ENCODE measurements at places on chromosomes 1 and 21.

DNA sequence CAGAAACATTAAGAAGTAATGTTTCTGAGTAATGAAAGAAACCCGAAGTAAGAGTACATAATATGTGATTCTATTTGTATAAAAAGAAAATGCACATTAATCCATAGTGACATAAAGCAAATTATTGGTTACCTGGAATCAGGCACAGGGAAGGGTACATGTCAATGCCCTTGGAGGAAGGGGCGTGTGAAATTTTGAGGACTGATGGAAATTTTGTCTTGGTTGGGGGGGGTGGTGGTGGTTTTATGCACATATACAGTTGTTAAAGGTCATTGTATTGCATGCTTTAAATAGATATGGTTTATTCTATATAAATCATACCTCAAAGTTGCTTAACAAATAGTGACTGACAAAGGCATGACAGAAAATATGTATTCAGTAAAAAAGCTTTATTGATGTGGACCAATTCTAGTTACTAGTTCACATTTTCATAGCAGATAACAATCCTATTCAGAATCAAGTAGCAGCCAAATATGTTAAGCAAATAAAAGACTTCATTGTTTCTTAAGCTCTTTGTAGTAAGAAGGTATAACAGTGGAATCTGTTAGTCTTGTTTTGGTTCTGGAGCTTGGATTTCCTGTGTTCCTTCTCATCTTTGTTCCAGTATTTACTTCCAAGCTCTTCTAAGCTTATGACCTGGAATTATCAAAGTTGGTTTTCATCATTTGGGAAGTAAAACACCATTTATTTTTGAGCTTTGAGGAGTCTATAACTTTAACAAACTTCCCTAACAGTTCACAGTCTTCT is 15.1 kb downstream of the BACH1 start:
- H3K4me3 ChIP-seq: no peak overlapping the region
- H3K27me3 ChIP-seq: no peaks in the 10 kb centered on the region
- H3K27ac ChIP-seq: no peak overlapping the region

- no peak overlapping the region for H3K4me3 ChIP-seq
- no peaks in the 10 kb centered on the region for H3K4me1 ChIP-seq
- H3K27ac ChIP-seq: no peak overlapping the region
- H3K36me3 ChIP-seq: no peaks in the 10 kb centered on the region
- no peak for DNase-seq
Measured at GRCh38 chr1:18072066-18072465, 35.5 kb upstream of the IGSF21 start.

- peak; percentile 79 for DNase-seq
- H3K27ac ChIP-seq: peak overlapping the region; percentile 27
- H3K36me3 ChIP-seq: no peaks in the 10 kb centered on the region
- no peaks in the 10 kb centered on the region for H3K27me3 ChIP-seq
- H3K4me1 ChIP-seq: peaks cover 59% of the 10 kb centered on the region
Measured at GRCh38 chr1:116309090-116309870, 63.8 kb upstream of the ATP1A1 start.

GRCh38 chr1:4449972-4450371 is 204.4 kb upstream of the AJAP1 start:
- H3K4me1 ChIP-seq: no peaks in the 10 kb centered on the region
- H3K27ac ChIP-seq: no peak overlapping the region
- peaks cover 11% of the 10 kb centered on the region for H3K27me3 ChIP-seq
- H3K36me3 ChIP-seq: no peaks in the 10 kb centered on the region

GRCh38 chr1:63693944-63694571 is 79.8 kb upstream of the ROR1 start:
- H3K27ac ChIP-seq: no peak overlapping the region
- H3K4me1 ChIP-seq: peaks cover 11% of the 10 kb centered on the region
- H3K27me3 ChIP-seq: no peaks in the 10 kb centered on the region
- H3K36me3 ChIP-seq: no peaks in the 10 kb centered on the region

DNA sequence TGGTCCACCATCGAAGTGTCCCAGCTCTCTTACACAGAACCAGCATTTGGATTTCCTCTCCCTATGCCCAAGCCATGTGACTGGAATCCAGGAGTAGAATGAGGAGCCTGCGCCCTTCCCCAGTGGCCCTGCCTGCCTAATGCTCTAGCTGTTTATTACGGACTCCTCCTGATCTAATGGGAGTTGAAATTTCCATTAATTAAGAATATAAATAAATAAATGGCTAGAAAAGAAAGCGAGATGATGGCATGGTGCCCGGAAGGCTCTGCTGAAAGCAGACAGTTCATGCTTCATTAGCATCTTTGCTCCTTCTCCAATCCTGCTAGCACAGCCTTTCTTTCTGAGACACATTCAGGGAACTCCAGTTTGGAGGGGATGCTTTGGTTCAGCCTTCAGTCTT is 216.2 kb downstream of the SEC16B start:
- H3K27me3 ChIP-seq: no peaks in the 10 kb centered on the region
- no peak for DNase-seq
- H3K4me3 ChIP-seq: no peak overlapping the region

GRCh38 chr21:42631142-42631541 is 22.3 kb upstream of the PDE9A start:
- no peaks in the 10 kb centered on the region for H3K36me3 ChIP-seq
- DNase-seq: no peak
- peaks cover 7% of the 10 kb centered on the region for H3K4me1 ChIP-seq
- no peak overlapping the region for H3K4me3 ChIP-seq

GRCh38 chr1:232587141-232588008 is 42.6 kb downstream of the SIPA1L2 start:
- H3K4me1 ChIP-seq: no peaks in the 10 kb centered on the region
- H3K27ac ChIP-seq: no peak overlapping the region
- DNase-seq: no peak
- H3K4me3 ChIP-seq: no peak overlapping the region

Data from PC-9 (cell line).